ENCODE measurements at places on chromosomes 4 and X.

DNA sequence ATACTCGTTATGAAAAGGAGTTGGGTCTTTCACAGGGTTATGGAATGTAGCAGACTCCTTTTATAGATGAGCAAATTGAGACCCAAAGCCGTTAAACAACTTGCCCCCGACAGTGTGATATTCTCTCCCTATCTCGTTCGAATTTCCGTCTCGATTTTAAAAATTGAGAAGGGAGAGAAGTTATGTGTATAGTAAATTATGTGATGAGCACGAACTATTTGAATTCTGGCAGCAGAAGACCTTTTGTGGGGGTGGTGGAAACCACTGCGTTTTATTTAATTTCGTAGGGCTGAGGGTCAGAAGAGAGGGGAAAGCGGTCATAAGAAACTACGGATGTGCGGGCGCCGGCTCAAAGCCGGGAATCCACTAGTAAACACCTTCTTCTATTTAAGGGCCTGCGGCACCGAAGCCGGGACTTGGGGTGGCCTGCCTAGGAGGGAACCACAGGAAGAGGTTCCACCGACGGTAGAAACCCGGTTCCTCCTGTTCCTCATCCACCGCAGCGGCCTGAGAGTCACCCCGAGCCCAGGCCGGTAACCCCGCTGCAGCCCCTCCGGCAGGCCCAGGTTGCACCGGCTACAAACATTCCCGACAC, 1.5 kb upstream of the DDX3X start:
- DNase-seq = peak; percentile 5

DNA sequence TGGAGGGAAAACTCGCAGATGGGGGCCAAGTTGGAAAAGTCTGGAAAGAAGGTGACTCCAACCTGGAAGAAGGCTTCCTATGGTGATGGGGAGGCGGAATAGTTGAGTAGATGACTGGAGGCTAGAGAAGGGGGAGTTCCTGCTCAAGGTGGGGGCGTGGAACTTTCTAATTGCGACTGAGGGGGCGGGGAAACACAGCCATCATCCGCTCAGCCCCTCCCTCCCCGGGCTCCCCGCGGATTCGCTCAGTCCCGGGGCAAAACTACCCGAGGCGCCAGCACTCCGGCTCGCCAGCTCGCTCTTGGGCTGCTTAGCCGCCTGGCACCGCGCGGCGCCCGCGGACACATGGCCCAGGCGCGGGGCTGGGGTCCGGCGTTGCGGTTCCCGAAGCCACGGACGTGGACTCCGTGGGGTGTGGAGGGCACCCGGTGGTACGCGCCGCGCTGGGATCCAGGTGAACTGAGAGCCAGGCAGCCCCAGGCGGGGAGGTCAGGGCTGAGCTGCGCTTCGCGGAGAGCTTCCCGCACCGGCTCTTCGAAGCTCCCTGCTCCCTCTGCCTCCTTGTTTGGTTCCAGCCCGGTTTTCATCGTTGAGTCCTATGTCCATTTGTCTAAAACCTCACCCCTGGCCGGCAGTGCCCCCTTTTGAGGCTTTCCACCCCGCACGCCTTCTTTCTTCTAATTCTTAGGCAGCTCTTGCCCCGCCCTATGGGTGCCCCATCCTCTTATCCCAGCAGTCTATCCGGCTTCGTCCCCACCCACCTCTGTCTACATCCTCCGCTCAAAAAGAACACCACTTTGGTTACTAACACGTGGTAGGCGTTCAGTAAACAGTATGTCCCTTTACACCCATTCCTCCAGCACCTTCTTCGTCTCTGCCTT, 38.9 kb downstream of the STARD8 start:
- DNase-seq = no peak

DNA sequence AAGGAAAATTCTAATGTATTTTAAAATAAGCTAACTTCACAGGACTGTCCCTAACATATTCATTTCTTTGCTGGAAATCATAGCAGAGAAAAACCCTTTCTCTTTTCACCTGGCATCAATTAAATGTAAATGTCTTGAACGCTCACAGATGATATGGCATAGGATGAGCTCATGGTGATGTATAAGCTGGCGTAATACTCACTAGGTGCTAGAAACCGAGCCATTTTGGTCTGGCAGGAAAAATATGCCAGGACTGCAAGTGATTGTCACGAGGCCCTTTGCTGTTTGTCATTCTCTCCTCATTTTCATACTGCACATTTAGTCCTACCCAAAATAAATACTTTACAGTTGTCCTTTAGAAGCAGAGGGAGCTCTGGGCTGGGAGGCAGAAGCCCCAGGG, 222.7 kb upstream of the LNX1 start:
- DNase-seq = no peak

DNA sequence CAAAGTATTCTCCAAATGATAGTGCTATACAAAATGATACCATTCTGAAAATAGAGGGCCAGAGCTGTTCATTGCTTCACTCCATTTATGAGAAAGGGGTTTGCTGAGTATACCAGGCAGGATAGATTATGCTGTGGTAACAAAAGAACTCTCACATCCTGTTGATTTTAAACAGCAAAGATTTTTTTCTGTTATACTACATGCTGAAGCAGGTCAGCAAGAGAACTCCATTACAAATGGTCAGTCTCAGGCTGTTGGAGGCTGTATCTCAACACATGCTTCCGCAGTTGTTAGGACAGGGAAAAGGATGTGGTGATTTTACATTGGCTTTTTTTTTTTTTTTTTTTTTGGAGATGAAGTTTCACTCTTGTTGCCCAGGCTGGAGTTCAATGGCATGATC, 13.7 kb upstream of the KLHL5 start:
- no peak for DNase-seq

- no peak for DNase-seq
These were observed 261.2 kb downstream of the MAPK10 start for GRCh38 chr4:86098691-86099090.

GRCh38 chrX:19649226-19649995, 134.1 kb upstream of the MAP3K15 start:
- no peak for DNase-seq

GRCh38 chrX:57227691-57228090, 58.8 kb upstream of the FAAH2 start:
- no peak for DNase-seq

DNA sequence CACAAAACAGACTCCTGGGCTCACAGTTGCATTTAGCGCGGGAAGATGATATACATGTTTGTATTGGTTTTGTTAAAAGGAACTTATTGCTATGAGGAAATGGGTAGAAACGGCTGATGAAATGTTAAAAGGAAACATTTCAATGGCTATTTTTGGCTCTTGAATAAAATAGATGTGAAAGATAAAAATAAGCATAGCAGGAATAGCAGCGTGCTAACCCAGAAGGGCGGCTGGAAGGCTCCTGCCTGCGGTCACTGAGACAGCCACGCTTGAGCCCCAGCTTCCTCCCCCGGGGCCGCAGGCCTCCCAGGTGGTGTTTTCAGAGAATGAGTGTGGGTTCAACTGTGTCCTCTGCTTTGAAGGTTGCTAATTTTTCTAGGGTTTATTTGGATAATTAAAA, 35.0 kb upstream of the CLCN4 start:
- DNase-seq = no peak

DNA sequence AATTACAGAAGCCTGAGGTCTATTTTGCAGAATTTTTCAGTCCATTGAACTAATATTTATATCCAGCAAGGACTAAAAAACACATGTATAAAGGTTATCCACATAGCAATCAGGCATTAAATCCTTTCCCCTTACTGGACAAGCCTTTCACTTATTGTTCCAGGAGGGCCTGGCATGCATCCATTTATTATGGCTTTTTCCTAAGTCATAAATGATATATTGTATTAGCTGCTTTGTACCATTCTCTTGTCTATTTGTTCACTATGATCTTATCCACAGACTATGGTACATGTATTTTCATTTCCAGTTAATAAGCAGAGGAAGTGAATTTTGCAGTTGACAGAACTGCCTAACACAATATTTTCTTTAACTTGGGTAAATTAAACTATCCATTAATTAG, 105.4 kb upstream of the ANK2 start:
- no peak for DNase-seq

DNA sequence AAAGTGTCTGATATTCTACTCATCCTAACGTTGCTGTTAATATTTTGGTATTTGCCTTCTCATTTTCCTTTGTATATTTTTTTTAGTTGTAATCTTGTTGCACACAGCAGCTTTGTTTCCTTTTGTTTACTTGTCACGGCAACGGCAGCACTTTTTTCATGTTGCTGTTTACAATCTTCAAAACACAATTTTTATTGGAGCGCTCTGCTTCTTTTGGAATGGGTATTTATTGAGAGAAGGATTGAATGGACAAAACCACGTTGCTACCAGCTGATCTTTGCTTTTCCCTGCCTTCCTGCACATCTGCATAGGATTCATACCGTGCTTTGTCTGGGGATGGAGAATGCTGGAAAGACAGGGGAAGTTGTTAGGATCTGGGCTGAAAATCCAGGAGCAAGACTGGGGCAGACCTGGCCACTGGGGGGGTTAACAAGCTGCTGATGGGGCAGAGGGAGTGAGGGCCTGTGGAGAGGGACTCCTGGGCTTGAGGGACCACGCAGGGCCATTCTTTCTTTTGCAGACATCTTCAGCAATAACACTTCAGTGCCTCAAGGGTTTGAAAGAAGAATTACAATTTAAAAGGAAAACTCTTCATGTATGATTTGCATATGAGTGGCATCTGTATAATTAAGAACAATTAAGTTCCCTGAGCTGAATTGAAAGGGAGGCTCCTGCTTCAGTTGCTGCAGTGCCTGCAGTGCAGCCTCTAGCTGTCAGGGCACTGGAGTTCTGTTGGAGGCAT, 69.8 kb downstream of the TMEM131L start:
- no peak for DNase-seq

All from anterior cingulate cortex (tissue), 58 donors.